ENCODE measurements at places on chromosomes 7 and 10. TPM values are rescaled to one million over a fixed set of nuclear protein-coding genes. Genes with fewer than 3 reads are reported as not detected.

GRCh38 chr10:128050936-128051335 lies 75.3 kb downstream of the MKI67 start:
- no peak for DNase-seq

DNA sequence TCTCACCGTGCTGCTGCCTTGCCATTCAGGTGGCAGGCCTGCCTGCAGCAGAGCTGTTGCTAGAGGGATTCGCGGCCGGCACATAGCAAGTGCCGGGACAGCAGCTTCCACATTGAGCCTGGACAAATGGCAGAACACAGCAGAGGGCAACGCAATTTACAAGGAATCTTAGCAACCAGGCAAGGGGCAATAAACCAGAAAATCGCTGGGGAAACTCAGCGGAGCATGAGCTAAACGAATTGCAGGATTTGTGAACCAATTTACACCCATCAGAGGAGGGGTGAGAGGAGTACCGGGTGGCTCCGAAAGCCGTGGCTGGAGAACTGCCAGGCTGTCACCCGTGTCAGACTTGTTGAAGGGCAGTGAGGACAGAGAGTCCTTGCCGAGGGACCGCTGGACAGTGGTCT lies 58.6 kb upstream of the LOXL4 start:
- peak; percentile 33 for DNase-seq

DNA sequence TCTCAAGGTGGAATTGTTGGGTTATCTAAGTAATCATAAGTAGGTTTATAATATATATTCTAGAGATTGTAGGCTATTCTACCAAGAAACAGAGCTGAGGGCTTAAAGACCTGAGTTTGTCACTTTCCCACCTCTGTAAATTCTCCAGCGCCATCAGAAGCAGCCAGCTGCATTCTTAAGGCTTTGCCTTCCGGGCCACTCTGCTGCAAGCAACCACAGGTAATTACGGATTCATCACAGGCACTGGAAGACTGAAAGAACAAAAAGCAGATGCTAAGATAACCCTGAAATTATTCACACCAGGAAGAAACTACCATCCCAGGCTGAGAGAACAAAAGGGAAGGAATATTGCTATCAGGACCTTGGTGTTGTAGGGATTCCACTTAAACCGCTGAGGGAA lies 137.8 kb upstream of the JCAD start:
- DNase-seq: no peak

GRCh38 chr7:63112764-63113712 lies 885.6 kb upstream of the ZNF722 start:
- DNase-seq: no peak

ALDH18A1 gene
- total RNA-seq: 11.1 TPM

GSAP gene
- 7.2 TPM for total RNA-seq

DNA sequence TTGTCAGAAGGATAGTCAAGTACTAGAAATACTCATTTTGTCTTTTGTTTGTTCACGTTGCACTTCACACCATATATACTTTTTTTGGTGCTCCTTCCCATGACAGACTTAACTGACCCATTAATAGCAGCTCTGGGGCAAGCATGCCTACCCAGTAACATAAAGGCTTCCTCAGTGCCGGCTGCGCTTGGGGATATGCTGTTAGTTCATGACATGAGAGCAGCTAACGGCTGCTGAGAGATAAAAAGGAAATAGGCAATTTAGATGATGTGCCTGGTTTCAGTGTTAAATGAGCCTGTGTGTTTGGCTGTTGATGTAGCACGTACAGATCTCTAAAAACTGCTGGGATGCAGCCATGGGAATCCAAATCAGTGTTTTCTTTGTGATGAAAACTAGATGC lies 86.4 kb downstream of the TAX1BP1 start:
- DNase-seq: no peak

DNA sequence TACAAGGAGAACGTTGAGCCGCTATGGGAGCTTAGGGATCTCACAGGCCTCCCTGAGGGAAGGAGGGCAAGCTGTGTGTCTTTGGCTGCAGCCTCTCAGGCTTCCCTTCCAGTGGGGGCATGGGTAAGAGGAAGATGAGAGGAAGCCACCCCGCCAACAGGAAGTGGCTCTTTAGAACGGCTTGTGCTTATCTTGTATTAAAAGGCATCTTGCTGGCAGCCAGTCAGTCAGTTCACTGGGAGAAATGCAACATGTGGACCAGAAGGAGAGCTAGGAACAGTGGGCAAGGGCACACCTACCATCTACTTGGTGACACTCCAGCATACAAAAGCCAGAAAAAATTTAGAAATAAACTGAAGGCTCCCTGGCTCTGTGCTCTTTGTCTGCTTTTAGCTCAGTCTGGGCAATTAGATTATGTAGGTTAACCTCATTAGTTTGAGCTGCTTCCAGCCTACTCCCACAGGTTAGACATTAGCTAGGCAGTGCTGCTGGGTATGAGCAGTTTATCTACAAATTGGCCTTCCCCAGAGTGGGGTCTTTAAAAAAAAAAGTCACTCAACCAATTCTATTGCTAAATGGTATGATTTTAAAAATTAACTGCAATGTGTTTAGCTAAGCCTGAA lies 595.9 kb downstream of the KCNMA1 start:
- no peak for DNase-seq

- DNase-seq: no peak
Measured at GRCh38 chr7:77989981-77990566, 191.5 kb downstream of the PHTF2 start.

- DNase-seq: no peak
Measured at GRCh38 chr10:7070950-7071349, 339.9 kb downstream of the SFMBT2 start.

- DNase-seq: no peak
Measured at GRCh38 chr7:150439967-150440366, 10.5 kb upstream of the GIMAP8 start.

DNA sequence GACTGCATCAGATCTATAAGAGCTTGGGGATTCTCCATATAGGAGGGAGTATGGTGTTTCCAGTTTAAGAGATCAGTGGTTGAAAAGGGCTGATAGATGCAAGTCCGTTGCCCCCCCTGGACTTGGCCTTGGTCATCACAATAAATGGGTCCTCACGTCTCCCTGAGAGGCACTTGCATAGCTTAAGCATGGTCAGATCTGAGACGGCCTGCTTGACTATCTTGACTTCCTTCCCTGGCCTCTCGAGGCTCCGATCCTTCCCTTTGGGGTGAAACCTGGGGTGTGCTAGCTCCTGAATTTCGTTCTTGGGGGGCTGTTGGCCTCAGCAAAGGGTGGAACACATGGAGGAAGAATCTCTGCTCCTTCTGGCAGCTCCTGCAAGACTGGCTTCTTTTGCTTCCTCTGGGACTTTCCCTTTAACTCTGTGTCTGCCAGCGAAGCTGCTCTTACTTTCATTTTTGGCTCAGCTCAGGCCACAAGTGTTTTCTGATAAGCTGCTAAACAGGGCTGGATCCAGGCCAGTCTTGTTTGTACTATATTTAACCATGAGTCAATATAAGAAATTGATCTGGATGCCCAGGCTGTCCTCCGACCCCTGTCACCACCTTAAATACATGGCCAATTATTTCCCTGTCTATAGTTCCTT lies 11.2 kb upstream of the ZNF485 start:
- no peak for DNase-seq

HOXA4 gene
- total RNA-seq: not detected

GRCh38 chr10:86673827-86674581 lies 5.7 kb downstream of the LDB3 start:
- no peak for DNase-seq
